Dermis microvascular lymphatic vessel endothelial cell (primary cell): ENCODE measurements at places on chromosomes 6 and 20. TPM values are rescaled to one million over a fixed set of nuclear protein-coding genes. Genes with fewer than 3 reads are reported as not detected.

TTK gene
- total RNA-seq: 4.8 and 15.5 TPM in 2 replicates

MICA gene
- total RNA-seq: 26.4 and 33.2 TPM in 2 replicates

HEY2 gene
- under 0.01 TPM in 1 of 2 replicates, not detected in the other for total RNA-seq

PACRG gene
- under 0.01 TPM in 2 replicates for total RNA-seq

CGA gene
- not detected in 2 replicates for total RNA-seq
